ENCODE measurements at places on chromosomes 3 and 15.
A peak's percentile ranks its signal among the peaks of the same experiment; 100 is the strongest.

DNA sequence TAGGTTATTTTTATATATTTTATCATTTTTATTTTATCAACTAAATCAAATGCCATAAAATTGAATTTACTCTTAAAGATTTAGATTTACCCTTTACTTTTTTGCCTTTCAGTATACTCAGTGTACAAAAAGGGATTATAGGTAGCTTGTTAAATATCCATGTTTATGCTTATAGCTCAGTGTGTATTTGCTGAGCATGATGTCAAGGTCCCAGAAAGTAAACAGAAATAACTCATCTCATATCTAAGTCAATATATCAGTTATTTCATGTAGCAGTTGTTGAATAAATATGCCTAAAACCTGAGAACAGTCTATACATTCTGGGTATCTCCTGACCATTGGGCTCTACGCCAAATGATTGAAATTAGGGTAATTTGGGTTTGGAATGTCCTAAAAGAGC, 693.8 kb downstream of the NAALADL2 start:
- DNase-seq, result no peak

GRCh38 chr3:32734756-32735155, 49.8 kb downstream of the CNOT10 start:
- no peak for DNase-seq

- no peak for DNase-seq
Observed at GRCh38 chr15:55194256-55194655, 2.5 kb downstream of the RSL24D1 start.

GRCh38 chr3:67804089-67804488, 149.7 kb upstream of the SUCLG2 start:
- DNase-seq, result no peak

- no peak for DNase-seq
Observed at GRCh38 chr3:117596503-117596902, 886.9 kb downstream of the TUSC7 start.

- DNase-seq, result peak; percentile 71
Observed at GRCh38 chr3:181698263-181698954, 13.3 kb upstream of the SOX2 start.

DNA sequence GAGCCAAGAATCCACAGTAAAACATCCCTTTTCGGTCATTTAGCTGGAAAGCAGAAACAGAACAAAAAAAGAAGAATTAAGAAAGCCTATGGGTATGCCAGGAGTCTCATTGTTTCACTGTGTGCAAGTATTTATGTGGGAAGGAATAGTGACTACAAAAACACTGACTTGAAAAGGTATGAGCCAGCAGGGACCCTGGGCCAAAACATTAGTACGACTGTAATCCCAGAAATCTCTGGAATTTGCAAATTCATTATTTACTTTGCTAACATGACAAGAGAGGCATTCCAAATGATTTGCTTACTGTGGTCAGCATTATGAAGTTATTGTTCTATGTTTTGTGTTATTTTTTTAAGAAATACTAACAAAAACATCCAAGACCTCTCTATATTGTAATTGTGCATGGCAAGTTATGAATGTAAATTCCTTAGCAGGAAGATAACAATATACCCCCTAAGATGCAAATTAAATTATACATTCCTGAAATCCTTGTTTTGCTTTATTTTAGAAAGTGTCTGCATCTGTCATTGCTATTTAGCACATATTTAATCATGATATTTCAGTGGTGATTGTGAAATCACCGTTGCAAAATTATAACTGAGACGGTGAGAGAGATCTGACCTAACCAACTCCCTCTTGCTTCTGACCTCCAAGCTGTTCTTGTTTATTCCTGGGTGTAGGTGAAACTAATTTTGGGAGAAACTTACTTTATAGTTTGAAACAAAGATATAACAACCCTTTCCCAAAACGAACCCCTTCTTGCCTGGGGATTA, 299.2 kb downstream of the ZPLD1 start:
- no peak for DNase-seq

DNA sequence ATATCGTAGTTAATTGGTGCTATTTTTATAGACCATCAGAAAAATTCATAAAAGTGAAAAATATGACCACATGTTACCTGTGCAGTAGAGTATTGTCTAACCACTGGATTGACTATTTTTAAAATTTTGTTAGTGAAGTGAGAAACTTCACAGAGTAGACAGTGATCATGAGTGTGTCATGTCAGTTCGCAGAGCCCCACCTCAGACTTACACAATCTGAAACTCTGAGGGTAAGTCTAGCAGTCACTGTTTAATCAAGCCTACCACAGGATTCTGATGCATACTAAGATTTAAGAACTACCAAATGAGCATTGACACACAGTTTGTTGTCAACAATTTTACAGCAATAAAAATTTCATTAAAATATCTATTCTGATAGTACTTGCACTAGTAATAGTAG, 552.9 kb upstream of the SUCLG2 start:
- DNase-seq, result no peak

GRCh38 chr15:100114571-100114970, 227.2 kb downstream of the ADAMTS17 start:
- no peak for DNase-seq

- DNase-seq, result no peak
Observed at GRCh38 chr3:152225201-152225600, 43.5 kb upstream of the MBNL1 start.

- no peak for DNase-seq
Observed at GRCh38 chr15:80817901-80818300, 38.7 kb downstream of the CEMIP start.

DNA sequence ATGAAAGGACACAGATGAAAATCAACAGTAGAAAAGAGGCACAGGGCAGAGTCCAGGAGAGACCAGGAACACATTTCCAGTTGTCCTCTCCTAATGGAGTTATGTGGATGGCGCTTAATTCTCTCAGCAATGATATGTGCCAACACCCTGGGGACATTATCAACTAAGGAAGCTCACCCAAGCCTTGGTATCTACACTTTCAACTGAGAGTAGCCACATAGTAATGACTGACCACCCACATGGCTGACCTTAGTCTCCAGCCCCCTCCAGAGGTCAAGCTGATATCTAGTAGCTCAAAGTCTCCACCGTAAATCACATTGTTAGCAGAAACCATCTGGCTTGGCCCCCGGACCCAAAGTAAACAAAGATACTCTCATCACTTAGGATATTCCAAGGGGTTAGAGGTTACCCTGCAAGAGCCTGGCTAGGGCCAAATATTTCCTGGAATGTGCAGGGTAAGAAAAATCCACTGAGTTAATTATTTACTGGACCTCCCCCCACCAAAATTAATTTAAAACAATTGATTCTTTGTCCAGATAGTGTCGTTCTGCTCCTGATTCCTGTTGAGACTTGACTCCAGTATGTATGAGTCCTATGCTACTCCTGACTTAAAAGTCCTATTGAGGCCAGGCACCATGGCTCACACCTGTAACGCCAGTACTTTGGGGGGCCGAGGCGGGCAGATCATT, 24.8 kb downstream of the GABRR3 start:
- no peak for DNase-seq

DNA sequence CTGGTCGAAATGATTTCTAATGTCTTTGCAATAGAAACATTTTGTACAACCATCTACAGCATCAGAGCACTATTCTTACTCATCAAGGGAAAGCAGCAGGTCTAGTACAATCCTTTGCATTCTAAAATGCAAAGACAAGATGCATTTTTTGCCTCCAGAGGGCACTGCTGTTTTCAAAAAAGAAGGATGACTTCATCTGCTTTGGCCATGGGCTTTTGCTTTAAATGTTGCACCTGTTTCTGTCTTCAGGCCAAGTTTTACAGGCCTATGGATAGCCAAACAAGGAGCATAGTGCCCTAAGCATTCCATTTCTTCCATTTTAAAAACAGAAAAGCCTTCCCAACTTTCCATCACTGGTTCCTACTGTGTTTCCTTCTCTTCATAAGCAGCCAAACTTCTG, 3.4 kb downstream of the PARP9 start:
- no peak for DNase-seq

DNA sequence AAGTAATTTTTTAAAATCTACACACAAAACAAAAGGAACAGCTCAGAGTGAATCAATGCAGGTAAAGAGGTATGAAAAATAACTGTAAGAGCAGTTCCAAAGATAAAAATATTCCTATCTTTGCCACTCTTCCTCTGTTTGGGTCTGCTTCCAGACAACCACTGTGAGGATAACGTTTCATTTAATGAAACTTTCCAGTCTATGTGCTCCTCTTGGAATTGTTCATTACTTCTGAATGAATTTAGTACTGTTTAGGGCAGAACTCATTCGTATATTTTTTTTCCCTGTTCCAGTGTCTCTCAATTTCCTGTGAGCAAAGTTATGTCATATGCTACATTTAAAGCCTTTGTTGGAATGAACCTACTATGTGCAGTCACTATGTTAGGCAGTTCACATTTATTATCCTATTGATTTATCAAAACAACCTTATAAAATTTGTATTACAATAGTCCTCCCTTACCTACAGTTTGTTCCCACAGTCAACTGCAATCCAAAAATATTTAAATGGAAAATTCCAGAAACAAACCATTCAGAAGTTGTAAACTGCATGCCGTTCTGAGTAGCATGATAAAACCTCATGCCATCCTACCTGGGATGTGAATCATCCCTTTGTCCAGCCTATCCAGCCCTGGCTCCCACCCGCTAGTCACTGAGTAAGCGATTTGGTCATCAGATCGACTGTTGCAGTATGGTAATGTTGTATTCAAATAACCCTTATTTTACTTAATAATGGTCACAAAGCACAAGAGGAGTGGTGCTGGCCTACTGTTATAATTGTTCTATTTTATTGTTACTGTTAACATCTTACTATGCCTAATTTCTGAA, 98.1 kb downstream of the TMCC1 start:
- DNase-seq, result no peak

GRCh38 chr3:10774825-10775224, 41.2 kb upstream of the SLC6A11 start:
- no peak for DNase-seq

GRCh38 chr15:22224241-22224671, 143.9 kb downstream of the OR4M2 start:
- no peak for DNase-seq

DNA sequence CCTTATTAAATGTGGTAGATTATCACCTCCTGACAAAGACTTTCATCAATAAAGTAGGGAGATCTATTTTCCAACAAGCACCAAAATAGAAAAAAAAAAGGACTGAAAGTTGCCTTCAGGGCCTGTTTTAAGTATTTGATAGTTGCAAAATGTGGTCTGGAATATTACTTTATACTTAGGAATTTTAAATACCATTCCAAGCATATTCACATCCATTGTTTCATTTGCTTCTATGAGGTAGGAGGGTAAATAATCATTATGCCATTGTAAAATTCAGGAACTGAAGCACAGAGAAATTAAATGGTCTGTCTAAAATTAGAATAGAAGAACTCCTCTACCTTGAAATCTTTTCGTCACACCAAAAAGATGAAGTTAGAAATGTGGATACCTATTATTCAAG, 110.0 kb downstream of the TMCC1 start:
- no peak for DNase-seq

DNA sequence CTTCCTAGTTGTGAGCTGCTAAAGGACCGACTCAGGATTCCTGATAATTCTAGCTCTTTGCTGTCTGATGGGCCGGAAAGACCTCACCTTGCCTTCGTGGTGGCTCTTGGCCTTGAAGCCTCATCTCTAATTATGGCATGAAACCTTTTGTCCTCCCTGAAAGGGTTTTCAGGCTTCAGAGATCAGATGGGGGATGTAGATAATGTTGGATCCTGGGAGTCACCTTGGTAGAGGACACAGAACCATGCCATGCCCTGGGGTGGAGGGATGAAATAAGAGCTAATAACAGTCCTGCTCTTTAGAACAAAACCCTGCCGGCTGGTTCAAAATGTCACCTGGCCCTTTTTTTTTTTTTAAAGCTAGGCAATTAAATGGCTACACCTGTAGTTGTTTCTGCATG, 50.8 kb upstream of the SYN2 start:
- DNase-seq, result no peak

- DNase-seq, result no peak
Observed at GRCh38 chr3:53274938-53275605, 19.2 kb upstream of the TKT start.

- DNase-seq, result no peak
Observed at GRCh38 chr3:132628157-132628556, 31.1 kb downstream of the ACKR4 start.

- DNase-seq, result no peak
Observed at GRCh38 chr15:70722266-70723121, 40.9 kb downstream of the UACA start.

All from nucleus accumbens (tissue), 56 donors.